ENCODE measurements at places on chromosomes 11 and 22. TPM values are rescaled to one million over a fixed set of nuclear protein-coding genes. Genes with fewer than 3 reads are reported as not detected.

Gene FAM111B
- total RNA-seq: 1.1 TPM

DNA sequence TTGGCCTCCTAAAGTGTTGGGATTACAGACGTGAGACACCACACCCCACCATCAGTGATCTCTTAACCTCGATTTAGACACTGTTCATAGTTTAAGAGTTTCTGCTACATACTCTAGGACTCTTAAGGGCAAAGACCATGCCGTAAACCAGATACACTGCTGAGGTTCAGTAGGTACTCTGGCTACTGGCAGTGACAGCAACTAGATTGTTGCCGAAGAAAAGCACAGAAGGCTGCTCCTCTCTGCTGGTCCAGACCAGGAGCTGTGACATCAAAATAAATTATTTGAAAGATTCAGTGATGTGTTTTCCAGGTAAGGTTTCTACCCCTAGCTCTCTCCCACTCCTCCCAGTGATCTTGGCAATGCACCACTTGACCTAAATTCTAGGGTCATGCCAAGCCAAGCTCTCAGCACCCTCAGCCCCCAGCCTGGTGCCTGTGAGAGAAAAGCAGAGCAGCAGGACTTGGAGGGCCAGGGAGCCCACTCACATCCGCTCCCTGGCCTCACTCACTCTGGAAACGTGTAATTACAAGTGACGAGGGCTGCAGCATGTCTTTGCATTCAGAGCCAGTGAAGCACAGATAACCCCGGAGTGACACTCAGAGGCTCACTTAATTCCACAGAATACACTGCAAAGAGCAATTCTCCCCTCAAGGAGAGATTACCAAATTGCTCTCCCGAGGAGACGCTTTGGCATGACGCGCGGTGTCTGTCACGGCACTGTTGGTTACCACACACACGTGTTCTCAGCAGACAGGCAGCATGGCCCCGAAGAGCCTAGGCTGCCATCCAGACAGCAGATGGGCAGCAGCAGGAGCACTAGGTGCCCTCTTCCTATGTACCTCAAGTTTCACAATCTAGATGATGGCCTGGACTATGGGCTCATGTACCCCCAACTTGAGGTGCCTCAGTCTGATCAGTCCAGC lies 96.9 kb upstream of the PITPNB start:
- no peak overlapping the region for H3K4me3 ChIP-seq
- H3K4me1 ChIP-seq: peaks cover 41% of the 10 kb centered on the region
- H3K27me3 ChIP-seq: no peaks in the 10 kb centered on the region
- peaks cover 11% of the 10 kb centered on the region for H3K36me3 ChIP-seq
- peak; percentile 17 for DNase-seq

GRCh38 chr22:29375398-29376076 lies 12.8 kb downstream of the AP1B1 start:
- H3K36me3 ChIP-seq: peaks cover 13% of the 10 kb centered on the region
- no peaks in the 10 kb centered on the region for H3K27me3 ChIP-seq
- peaks cover 14% of the 10 kb centered on the region for H3K4me1 ChIP-seq
- no peak overlapping the region for H3K27ac ChIP-seq
- H3K4me3 ChIP-seq: no peak overlapping the region

GRCh38 chr11:116840224-116840745 lies 2.9 kb upstream of the APOA1 start:
- no peak overlapping the region for H3K4me3 ChIP-seq
- no peak for DNase-seq
- peaks cover 22% of the 10 kb centered on the region for H3K36me3 ChIP-seq
- H3K27ac ChIP-seq: no peak overlapping the region
- no peaks in the 10 kb centered on the region for H3K27me3 ChIP-seq

DNA sequence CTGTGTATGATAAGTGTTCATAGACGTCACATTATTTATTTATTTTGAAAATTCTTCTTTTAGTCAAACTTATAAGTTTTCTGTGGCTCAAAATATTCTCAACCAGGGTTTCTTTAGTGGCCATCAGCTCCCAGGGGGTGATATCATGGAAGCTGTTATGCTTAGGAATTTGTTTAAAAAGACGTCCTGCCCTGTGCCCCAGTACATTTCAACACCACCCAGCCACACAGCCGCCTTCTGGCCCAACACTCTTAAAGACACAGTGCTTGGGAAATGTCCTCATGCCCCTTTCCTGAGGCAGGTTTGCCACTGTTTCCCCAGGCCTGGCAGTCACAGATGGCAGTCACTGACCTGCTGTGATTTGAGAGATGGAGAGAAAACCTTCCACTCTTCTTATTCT lies 19.9 kb downstream of the TSKU start:
- no peaks in the 10 kb centered on the region for H3K36me3 ChIP-seq
- H3K4me1 ChIP-seq: peaks cover 52% of the 10 kb centered on the region
- H3K4me3 ChIP-seq: no peak overlapping the region
- H3K27me3 ChIP-seq: no peaks in the 10 kb centered on the region

Gene TSGA10IP
- total RNA-seq: not detected

GRCh38 chr11:45333001-45333971 lies 47.1 kb upstream of the SYT13 start:
- peak overlapping the region; percentile 49 for H3K4me3 ChIP-seq
- peak; percentile 59 for DNase-seq
- no peaks in the 10 kb centered on the region for H3K36me3 ChIP-seq

Gene NXPE1
- total RNA-seq: not detected

GRCh38 chr11:128018692-128019091 lies 568.7 kb downstream of the ETS1 start:
- H3K4me1 ChIP-seq: no peaks in the 10 kb centered on the region
- H3K27me3 ChIP-seq: no peaks in the 10 kb centered on the region
- no peak overlapping the region for H3K27ac ChIP-seq
- H3K4me3 ChIP-seq: no peak overlapping the region
- H3K36me3 ChIP-seq: no peaks in the 10 kb centered on the region
- no peak for DNase-seq

Gene CRYBB1
- total RNA-seq: 0.66 TPM

DNA sequence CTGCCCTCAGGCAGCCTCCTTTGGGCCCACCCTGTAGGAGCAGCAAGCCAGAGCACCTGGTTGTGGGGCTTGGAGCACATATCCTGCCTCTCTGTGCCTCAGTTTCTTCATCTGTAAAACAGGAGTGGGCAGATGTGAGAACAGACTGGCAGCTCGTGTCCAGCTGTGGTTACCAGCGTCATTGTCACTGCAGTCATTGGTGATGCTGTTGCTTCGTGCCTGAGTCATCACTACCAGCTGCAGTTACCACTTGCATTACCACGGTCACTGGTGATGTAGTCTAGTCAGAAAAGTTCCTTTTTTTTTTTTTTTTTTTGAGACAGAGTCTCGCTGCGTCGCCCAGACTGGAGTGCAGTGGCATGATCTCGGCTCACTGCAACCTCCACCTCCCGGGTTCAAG lies 20.4 kb downstream of the RSPH14 start:
- H3K36me3 ChIP-seq: no peaks in the 10 kb centered on the region
- no peak for DNase-seq
- H3K4me3 ChIP-seq: no peak overlapping the region

Gene STK33
- total RNA-seq: 25.8 TPM

Gene SYCE3
- total RNA-seq: not detected
